ENCODE measurements at places on chromosomes 12 and 14. TPM values are rescaled to one million over a fixed set of nuclear protein-coding genes. Genes with fewer than 3 reads are reported as not detected.

FBXO34 gene
- total RNA-seq, result 9.8 TPM

PALS1 gene
- total RNA-seq, result 11.9 TPM

ARL1 gene
- 58.7 TPM for total RNA-seq

TMTC2 gene
- total RNA-seq, result 3.1 TPM

KERA gene
- not detected for total RNA-seq

MMAB gene
- total RNA-seq, result 78.1 TPM

LRCOL1 gene
- total RNA-seq, result not detected

Data from hair follicular keratinocyte (primary cell).